ENCODE measurements at places on chromosomes 4 and X. TPM values are rescaled to one million over a fixed set of nuclear protein-coding genes. Genes with fewer than 3 reads are reported as not detected.

Gene PCSK1N
- not detected for total RNA-seq

Gene ADH1C
- 0.54 TPM for total RNA-seq

Gene HSD17B10
- total RNA-seq = 165 TPM

Gene PRDM8
- 1.6 TPM for total RNA-seq

DNA sequence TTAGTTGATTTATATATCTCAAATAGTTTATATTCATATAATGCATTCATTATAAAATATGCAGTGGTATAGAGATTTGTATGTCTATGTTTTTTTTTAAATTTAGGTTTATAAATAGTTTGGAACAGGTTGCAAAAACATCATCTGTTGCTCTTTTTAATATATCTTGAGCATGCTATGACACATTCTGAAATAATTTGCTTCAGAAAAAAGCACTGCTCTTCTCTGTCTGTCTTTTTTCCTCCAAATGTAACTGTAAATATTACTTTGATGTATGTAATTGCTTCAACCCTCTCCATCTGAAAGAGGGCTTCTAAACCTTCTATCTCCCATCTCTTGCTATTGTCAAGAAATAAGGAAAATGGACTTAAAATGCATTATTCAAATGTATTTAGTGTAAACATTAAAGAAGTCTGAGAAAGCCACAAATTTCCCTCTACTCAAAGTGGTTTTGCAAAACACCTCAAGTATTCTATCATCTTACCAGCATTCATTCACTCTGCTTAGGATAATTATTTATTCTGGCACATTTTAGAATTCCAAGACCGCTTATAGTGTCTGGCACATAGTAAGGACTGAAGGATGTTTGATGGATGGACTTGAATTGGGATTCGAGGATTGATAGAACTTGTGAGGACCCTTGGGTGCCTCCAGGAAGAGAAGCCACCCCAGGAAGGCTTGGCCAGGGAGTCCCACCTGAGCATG, 87.8 kb downstream of the CLNK start:
- DNase-seq = no peak

- no peak for DNase-seq
Measured at GRCh38 chr4:41460641-41461040, 77.3 kb upstream of the LIMCH1 start.

DNA sequence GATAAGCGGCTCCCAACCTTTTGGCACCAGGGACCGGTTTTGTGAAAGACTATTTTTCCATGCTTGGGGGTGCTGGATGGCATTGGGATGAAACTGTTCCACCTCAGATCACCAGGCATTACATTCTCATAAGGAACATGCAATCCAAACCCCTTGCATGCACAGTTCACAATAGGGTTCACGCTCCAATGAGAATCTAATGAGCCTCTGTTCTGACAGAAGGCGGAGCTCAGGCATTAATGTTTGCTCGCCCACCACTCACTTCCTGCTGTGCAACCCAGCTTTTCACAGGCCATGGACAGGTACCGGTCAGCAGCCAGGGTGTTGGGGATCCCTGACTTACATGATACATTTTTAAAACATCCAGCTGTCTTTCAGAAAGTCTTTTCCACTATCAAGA, 187.3 kb downstream of the SLC39A8 start:
- no peak for DNase-seq

DNA sequence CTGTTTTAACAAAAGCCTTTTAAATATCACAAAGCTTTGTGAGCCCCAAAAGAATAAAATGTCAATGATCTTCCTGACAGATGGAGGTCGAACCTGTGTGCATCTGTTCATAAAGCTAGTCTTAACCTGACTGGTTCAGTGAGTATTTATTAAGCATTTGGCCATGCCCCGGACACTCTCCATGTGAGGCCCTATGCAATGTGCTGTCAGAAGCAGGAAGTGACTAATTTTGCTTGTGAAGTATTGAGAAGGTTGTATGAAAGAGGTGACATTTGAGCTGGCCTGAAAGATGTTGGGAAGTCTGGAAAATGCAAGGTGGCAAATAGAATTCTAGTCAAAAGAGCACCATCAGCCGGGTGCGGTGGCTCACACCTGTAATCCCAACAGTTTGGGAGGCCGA, 171.4 kb downstream of the MSL3 start:
- no peak for DNase-seq

DNA sequence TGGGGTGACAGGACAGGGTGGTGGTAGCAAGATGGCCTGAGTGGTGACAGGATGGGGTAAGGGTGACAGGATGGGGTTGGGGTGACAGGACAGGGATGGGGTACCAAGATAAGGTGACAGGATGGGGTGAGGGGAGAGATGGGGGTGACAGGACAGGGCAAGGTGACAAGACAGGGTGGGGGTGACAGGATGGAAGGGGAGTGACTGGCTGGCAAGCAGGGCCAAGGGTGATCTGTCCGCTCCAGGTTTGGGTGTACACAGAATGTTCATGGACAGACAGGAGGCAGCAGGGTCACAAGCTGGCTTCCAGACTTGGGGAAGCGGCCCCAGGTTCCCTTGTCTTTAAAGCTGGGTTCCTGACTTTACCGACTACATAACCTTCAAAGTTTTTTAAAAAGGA, 23.3 kb downstream of the RNF212 start:
- no peak for DNase-seq
